ENCODE measurements at places on chromosomes 5 and 9. TPM values are rescaled to one million over a fixed set of nuclear protein-coding genes. Genes with fewer than 3 reads are reported as not detected.

The NOXA1 gene
- polyA plus RNA-seq = 6.7 TPM

The CDC20B gene
- polyA plus RNA-seq = 0.62 TPM

The CCL27 gene
- 1.1 TPM for polyA plus RNA-seq

The PPIC gene
- 36.3 TPM for polyA plus RNA-seq

The PCDHGB7 gene
- 17.3 TPM for polyA plus RNA-seq

The MIGA2 gene
- polyA plus RNA-seq = 18.8 TPM

The ACTBL2 gene
- not detected for polyA plus RNA-seq

The MARCHF11 gene
- polyA plus RNA-seq = 1.7 TPM

The FAM221B gene
- 0.40 TPM for polyA plus RNA-seq

The FBP1 gene
- polyA plus RNA-seq = 66.0 TPM

The OR1J2 gene
- not detected for polyA plus RNA-seq

The CBY3 gene
- 0.30 TPM for polyA plus RNA-seq

All from left kidney (tissue), 8 donors.